ENCODE measurements at places on chromosomes 6 and 20. TPM values are rescaled to one million over a fixed set of nuclear protein-coding genes. Genes with fewer than 3 reads are reported as not detected.
A peak's percentile ranks its signal among the peaks of the same experiment; 100 is the strongest.

GRCh38 chr6:44651604-44652003 is 264.1 kb downstream of the CDC5L start:
- no peaks in the 10 kb centered on the region for H3K27me3 ChIP-seq
- H3K36me3 ChIP-seq = no peaks in the 10 kb centered on the region
- no peak overlapping the region for H3K4me3 ChIP-seq
- no peaks in the 10 kb centered on the region for H3K4me1 ChIP-seq
- H3K27ac ChIP-seq = no peak overlapping the region
- DNase-seq = no peak

GRCh38 chr6:162856885-162857284 is 129.1 kb downstream of the PACRG start:
- H3K4me3 ChIP-seq = peak overlapping the region; percentile 11
- no peaks in the 10 kb centered on the region for H3K4me1 ChIP-seq
- H3K27ac ChIP-seq = no peak overlapping the region
- H3K36me3 ChIP-seq = no peaks in the 10 kb centered on the region
- H3K27me3 ChIP-seq = no peaks in the 10 kb centered on the region

DNA sequence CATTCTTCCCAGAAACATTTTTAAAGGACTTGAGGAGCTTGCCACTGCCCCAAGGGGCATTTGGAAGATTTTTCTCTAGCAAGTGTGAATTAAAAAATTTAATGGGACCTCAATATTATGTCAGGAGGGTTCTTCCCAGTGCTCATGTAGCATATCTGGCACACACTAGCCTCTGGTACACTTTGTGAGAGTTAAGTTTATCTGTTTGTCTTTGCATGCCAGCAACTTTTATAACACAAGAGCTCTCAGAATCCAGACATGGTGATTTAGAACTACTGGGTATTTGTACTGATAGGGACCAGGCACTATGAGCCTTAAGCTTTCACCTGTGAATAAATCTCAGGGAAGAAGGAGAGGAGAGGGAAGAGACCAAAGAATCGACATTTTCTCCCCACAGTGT is 12.9 kb downstream of the SPINT3 start:
- H3K4me3 ChIP-seq = no peak overlapping the region
- no peak for DNase-seq
- H3K4me1 ChIP-seq = no peaks in the 10 kb centered on the region
- H3K27me3 ChIP-seq = no peaks in the 10 kb centered on the region
- no peaks in the 10 kb centered on the region for H3K36me3 ChIP-seq

DNA sequence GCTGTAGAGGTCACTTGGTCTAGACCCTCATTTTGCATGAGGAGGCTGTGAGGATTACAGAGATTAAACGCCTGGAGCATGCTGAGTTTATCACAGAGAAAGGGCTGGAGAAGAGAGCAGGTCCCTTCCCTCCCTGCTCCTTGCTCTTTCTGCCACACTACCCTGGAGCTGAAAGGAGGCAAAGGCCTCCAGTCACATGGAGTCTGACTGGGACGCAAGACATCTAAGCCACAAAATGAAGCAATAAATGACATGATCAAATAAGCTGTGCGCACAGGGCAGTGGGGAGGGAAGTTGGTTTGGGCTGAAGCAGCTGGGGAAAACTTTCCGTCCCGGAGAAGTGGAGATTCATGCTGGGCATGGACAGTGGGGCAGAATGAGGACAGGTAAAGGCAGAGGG is 33.3 kb downstream of the ATXN1 start:
- H3K27ac ChIP-seq = no peak overlapping the region
- no peaks in the 10 kb centered on the region for H3K27me3 ChIP-seq
- H3K36me3 ChIP-seq = no peaks in the 10 kb centered on the region
- H3K4me1 ChIP-seq = peaks cover 14% of the 10 kb centered on the region
- DNase-seq = no peak
- H3K4me3 ChIP-seq = no peak overlapping the region

DNA sequence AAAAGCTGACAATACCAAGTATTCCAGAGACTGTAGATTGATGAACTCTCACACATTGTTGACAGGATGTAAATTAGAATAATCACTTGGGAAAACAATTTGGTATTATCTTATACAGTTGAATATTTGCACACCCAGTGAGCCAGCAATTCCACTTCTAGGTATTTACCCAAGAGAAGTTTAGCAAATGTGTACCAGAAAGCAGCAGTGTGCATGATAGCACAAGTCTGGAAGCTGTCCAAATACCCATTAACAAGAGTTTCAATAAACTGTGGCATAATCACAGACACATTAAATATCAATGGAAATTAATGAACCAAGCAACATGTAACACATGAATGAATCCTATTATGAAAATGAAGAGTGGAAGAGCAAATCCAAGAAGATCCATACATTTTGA is 233.6 kb downstream of the TPBG start:
- no peaks in the 10 kb centered on the region for H3K36me3 ChIP-seq
- no peak for DNase-seq
- H3K4me1 ChIP-seq = no peaks in the 10 kb centered on the region
- no peak overlapping the region for H3K27ac ChIP-seq
- H3K4me3 ChIP-seq = no peak overlapping the region
- no peaks in the 10 kb centered on the region for H3K27me3 ChIP-seq

DNA sequence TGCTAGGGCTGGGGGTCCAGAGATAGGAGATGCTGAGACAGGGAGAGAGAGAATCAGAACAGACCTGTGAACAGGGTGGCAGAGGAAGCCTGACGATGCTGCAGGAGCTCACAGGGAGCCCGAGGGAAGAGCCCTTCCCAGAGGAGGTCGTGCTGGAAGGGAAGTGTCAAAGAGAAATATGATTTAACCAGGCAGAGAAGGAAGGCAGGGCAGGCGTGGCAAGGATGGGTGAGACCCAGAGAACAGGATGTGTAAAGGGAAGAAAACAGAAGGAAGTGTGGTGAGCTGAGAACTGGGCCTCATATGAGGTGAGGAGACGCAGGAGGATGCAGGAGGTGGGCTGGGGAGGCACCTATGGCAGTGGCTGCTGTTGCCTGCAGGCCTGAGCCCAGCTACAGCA is 105.6 kb downstream of the ZDHHC14 start:
- no peaks in the 10 kb centered on the region for H3K4me1 ChIP-seq
- no peak overlapping the region for H3K27ac ChIP-seq
- no peak for DNase-seq
- no peaks in the 10 kb centered on the region for H3K36me3 ChIP-seq
- H3K27me3 ChIP-seq = no peaks in the 10 kb centered on the region

- H3K36me3 ChIP-seq = no peaks in the 10 kb centered on the region
- no peak for DNase-seq
- H3K4me3 ChIP-seq = no peak overlapping the region
- H3K4me1 ChIP-seq = no peaks in the 10 kb centered on the region
- no peak overlapping the region for H3K27ac ChIP-seq
Measured at GRCh38 chr6:7258231-7258763, 54.7 kb downstream of the SSR1 start.

DNA sequence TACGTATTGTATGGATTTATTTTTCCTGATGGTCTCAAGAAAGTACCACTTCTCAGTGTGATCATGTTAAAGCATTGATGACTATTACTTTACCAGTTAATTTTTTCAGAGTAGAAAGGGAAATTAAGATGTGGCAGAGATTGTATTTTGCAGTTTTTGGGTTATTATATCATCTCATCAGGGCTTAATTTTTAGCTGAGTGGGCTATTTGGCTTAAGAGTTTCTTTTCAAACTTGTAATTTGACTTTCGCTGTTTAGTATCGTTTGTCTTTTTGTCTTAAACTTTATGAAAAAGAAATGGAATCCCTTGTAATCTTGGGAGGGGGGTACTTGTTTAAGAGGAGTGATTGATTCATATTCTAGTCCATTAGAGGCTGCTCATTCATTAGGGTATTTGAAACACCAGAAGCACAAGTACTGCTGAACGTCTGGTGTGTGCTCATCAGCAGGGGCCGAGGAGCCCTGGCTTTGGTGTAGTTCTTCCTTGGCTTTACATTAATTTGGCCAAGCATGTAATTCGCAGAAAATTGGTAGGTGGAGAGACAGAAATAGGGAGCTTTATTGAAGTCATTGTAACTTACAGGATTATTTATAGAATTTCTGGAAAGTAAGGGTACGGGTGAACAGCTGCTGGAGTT is 112.4 kb downstream of the TIAM2 start:
- H3K36me3 ChIP-seq = no peaks in the 10 kb centered on the region
- no peak overlapping the region for H3K27ac ChIP-seq
- no peaks in the 10 kb centered on the region for H3K27me3 ChIP-seq
- no peak for DNase-seq
- no peaks in the 10 kb centered on the region for H3K4me1 ChIP-seq

- H3K4me1 ChIP-seq = no peaks in the 10 kb centered on the region
- H3K4me3 ChIP-seq = no peak overlapping the region
- H3K36me3 ChIP-seq = no peaks in the 10 kb centered on the region
- no peak for DNase-seq
Measured at GRCh38 chr6:42123379-42124103, 18.9 kb downstream of the C6orf132 start.

DNA sequence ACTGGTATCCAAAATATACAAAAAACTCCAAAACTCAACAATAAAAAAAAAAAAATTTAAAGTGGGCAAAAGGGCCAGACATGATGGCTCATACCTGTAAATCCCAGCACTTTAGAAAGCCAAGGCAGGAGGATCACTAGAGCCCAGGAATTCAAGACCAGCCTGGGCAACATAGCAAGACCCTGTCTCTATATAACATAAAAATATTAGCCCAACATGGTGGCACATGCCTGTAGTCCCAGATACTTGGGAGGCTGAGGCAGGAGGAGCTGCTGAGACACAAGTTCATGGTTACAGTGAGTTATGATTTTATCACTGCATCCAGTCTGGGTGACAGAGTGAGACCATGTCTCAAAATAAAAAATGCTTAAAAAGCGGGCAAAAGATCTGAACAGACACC is 121.0 kb upstream of the BEND6 start:
- H3K4me1 ChIP-seq = no peaks in the 10 kb centered on the region
- H3K27me3 ChIP-seq = no peaks in the 10 kb centered on the region
- H3K27ac ChIP-seq = no peak overlapping the region
- no peak for DNase-seq
- no peaks in the 10 kb centered on the region for H3K36me3 ChIP-seq

GRCh38 chr6:169783401-169783800 is 32.0 kb downstream of the ERMARD start:
- no peaks in the 10 kb centered on the region for H3K4me1 ChIP-seq
- no peaks in the 10 kb centered on the region for H3K36me3 ChIP-seq
- no peak overlapping the region for H3K4me3 ChIP-seq
- no peak for DNase-seq
- H3K27ac ChIP-seq = no peak overlapping the region

GRCh38 chr20:17873410-17874270 is 95.0 kb downstream of the SNX5 start:
- no peaks in the 10 kb centered on the region for H3K36me3 ChIP-seq
- peaks cover 18% of the 10 kb centered on the region for H3K4me1 ChIP-seq
- H3K4me3 ChIP-seq = no peak overlapping the region
- DNase-seq = peak; percentile 95
- H3K27me3 ChIP-seq = no peaks in the 10 kb centered on the region

DNA sequence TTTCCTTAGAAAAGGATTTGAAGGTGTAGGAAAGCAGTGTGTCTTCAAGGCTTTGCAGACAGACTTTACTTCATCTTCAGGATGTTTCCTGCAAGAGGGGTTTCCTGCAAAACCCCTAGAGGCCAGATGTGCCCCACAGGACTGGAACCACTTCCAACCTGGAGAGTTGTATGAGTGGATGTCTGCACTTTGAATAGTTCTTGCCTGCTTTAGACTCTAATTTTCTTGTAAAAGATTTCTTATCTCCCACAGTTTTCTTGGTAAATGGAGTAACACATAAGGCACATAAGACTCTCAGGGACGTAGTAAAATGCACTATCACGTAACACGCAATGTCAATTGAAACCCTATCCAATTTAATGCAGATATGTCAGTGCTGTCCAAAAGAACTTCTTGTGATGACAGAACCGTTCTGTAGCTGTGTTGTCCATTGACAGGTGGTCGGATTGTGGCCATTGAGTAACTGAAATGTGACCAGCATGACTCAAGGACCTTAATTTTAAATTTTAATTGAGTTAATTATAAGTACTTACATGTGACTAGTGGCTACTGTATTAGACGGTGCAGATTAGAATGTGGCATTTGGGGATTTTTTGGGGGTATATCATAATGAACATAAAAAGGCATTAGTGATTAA is 118.7 kb downstream of the JARID2 start:
- H3K27me3 ChIP-seq = no peaks in the 10 kb centered on the region
- H3K4me3 ChIP-seq = no peak overlapping the region
- H3K36me3 ChIP-seq = no peaks in the 10 kb centered on the region
- H3K4me1 ChIP-seq = no peaks in the 10 kb centered on the region
- no peak overlapping the region for H3K27ac ChIP-seq

GRCh38 chr20:50726955-50727791 is 4.2 kb upstream of the PARD6B start:
- H3K27ac ChIP-seq = peak overlapping the region; percentile 93
- no peaks in the 10 kb centered on the region for H3K27me3 ChIP-seq
- H3K36me3 ChIP-seq = no peaks in the 10 kb centered on the region
- no peak overlapping the region for H3K4me3 ChIP-seq

- H3K4me1 ChIP-seq = no peaks in the 10 kb centered on the region
- H3K27ac ChIP-seq = no peak overlapping the region
- no peaks in the 10 kb centered on the region for H3K36me3 ChIP-seq
- H3K27me3 ChIP-seq = no peaks in the 10 kb centered on the region
- H3K4me3 ChIP-seq = no peak overlapping the region
Measured at GRCh38 chr6:24431045-24431451, 28.3 kb downstream of the MRS2 start.

- H3K27ac ChIP-seq = no peak overlapping the region
- H3K4me1 ChIP-seq = no peaks in the 10 kb centered on the region
- no peak for DNase-seq
- no peaks in the 10 kb centered on the region for H3K27me3 ChIP-seq
Measured at GRCh38 chr20:48990467-48990866, 55.6 kb upstream of the CSE1L start.

DNA sequence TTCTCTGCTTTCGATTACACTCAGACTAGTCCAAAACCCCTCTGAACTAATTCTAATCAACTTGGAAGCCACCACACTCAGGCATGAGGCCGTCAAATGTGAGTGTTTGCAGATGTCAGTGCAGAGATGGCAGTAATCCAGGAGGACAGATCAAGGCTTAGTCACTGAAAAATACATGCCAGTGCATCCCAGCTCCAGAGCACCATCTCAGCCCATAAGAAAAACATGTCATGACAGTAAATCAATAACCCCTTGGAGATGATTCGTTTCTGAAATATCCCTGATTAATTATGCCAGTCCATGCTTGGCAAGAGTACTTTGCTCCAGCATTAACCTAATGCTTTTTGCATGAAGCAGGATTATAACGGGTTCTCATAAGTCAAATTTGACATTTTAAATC is 179.5 kb downstream of the ADAT2 start:
- DNase-seq = peak; percentile 16
- no peaks in the 10 kb centered on the region for H3K27me3 ChIP-seq
- no peak overlapping the region for H3K4me3 ChIP-seq
- no peak overlapping the region for H3K27ac ChIP-seq

GRCh38 chr20:32209850-32210605 is 2.3 kb downstream of the POFUT1 start:
- H3K36me3 ChIP-seq = no peaks in the 10 kb centered on the region
- no peak overlapping the region for H3K27ac ChIP-seq
- DNase-seq = no peak
- H3K27me3 ChIP-seq = no peaks in the 10 kb centered on the region
- peaks cover 4% of the 10 kb centered on the region for H3K4me1 ChIP-seq

Gene PTCRA
- total RNA-seq = 2.0 TPM

Gene SLA2
- not detected for total RNA-seq

Gene SIGLEC1
- 7.9 TPM for total RNA-seq

Data from uterus (tissue), 4 donors.